SW 1271 (cell line): ENCODE measurements at places on chromosomes 13 and 19.

DNA sequence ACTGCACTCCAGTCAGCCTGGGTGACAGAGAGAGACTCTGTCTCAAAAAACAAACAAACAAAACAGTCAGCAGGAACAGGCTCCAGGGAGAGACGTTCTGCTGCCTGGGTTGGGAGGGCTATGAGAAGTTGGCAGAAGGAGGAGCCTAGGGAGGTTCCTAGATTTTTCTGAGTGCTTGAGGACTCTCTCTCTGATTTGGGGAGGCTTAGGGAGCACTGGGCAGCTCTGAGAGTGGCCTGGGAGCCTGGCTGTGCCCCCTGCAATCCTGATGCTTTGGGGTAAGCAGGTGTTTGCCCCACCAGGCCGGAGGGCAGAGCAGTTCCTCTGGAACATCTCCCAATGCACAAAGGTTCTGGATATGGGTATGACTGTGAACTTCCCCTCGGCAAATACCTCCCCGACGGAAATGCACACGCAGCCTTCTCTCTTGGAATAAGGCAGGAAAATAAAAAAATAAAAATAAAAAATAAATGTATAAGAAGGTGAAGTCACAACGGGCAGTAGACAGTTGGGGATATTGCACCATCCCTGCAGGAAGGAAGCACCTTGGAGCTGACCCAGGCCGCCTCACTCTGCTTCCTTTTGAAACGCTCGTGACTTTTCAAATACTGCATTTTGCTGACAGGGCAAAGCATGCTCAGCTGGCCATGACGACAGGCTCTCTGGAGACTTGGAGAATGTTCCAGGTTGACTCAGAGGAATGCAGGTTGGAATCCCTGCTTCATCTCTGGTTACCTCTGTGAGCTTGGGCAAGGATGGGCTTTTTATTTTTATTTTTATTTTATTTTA, 26.5 kb upstream of the HOMER3 start:
- DNase-seq = no peak

- no peak for DNase-seq
These were observed 4.5 kb downstream of the FGF9 start for GRCh38 chr13:21675095-21675991.

DNA sequence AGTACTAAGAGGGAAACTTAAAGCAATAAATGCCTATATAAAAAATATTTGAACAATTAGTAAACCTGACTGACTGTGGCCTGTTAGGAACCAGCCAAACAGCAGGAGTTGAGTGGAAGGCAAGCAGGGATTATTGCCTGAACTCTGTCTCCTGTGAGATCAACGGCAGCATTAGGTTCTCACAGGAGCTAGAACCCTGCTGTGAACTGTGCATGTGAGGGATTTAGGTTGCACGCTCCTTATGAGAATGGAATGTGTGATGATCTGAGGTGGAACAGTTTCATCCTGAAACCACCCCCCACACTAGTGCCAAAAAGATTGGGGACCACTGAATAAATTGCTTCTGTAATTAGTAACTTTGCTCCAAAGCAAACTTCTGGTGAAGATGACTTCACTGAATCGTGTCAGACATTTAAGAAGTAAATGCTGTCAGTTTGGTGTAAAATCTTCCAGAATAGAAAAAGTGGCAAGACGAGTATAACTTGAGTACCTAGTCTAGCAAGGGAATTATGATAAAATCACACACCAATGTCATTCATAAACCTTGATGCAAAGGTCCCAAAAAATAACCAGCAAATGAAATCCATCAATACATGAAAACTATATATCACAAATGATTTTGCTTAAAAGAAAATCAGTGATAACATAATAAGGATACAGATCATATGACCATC, 53.8 kb downstream of the SLC6A16 start:
- DNase-seq = no peak

DNA sequence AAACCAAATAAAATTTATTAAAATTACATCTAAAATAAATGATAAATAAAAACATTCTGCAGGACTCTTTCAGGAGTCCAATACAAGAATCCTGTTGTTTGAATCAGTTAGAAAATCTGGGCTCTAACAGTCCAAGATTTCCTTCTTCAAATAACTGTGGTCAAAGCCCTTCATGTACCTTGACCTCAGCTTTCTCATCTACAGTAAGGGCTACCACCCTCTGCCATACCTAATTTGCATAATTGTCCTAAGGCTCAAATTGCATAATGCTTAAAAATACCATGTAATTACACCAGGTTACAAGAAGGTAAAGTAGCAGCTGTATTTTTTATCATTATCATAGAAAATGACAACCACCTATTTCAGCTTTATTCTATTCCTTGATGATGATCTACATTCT, 54.3 kb downstream of the XPO4 start:
- DNase-seq = no peak

DNA sequence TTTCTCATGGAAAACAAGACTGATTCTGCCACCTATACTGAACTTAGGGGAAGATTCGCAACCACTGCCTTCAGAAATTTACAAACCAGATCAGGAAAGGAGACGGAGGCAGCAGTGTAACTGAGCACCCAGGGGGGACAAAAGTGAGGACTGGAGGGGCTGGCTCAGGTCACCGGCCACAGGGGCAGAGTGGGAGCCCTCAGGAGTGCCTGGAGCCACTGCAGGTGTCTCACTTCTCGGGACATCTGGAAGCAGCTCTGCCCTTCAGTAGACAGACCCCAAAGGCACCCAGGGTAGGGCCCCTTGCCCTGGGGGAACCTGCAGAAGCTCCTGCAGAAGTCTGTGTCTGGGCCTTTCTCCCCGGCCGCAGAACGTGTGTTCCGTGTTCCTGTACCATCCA, 5.8 kb downstream of the ARHGEF7 start:
- no peak for DNase-seq

DNA sequence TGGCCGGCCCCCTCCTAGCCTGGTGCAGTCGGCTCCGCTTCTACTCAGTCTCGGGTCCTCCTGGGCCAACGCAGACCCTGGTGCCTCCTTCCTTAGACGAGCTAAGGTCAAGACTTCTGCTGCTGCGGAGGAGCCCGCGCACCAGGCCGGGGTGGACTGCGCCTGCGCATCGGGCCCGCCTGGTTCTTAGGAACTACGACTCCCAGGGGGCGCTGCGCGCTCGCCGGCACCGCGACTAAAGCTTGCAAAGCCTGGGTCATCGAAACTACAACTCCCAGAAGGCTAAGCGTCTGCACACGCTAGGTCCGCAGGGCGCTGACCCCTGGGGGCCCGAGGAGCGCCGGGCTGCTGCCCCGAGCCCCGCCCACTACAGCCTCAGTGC, at the start of gene ZNF835:
Gene ZNF835 (minus strand): TSS at position 145 of the 382 bp plus-strand sequence. CDS start 6,559 bp downstream, outside the sequence.
- peak; percentile 41 for DNase-seq

DNA sequence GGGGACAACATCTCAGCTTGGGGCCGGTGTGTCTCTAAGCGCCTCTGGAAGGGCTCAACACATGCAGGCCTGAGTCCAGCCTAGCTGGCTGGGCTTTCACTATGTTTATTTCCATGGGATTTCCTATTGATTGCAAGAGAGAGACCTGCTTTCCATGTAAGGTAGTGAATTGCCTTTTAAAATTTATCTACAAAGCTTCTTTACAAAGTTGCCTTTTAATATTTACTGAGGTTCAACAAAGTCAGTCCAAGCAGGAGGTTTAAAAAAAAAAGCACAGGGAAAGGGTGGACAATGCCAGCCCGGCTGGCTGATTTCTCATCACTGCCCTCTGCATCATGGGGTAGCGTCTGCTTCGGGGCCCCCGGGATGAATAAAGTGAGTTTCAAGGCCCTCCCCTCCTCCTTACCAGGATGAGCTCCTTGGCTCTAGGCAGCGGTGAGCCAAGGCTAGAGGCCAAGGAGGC, 15.8 kb downstream of the TLE2 start:
- no peak for DNase-seq

GRCh38 chr13:74000876-74001275, 133.3 kb downstream of the KLF12 start:
- DNase-seq = no peak

GRCh38 chr13:73171271-73171682, 112.5 kb downstream of the KLF5 start:
- DNase-seq = no peak

GRCh38 chr13:100573121-100573520, 15.5 kb downstream of the GGACT start:
- peak; percentile 80 for DNase-seq

GRCh38 chr13:110149036-110149435, 157.9 kb downstream of the COL4A1 start:
- DNase-seq = no peak

GRCh38 chr13:97432232-97432916, 1.6 kb upstream of the RAP2A start:
- no peak for DNase-seq

DNA sequence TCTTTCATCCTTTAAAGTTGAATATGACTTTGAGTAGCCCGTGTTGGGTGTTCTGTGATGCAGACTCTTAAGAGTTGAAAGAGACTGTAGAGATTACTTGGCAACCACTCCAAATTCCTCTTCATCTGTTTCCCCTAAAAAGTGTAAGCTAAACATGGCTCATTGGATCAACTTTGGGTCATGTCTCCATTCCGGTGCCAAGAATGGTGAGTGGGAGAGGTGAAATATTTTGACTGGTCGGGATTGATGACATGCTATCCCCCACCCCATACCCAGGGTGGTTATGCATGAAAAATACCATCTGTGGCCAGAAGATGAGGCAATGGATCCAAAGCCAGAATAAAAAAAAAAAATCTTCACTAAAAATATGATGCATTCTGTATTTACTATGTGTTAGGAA, 281.3 kb upstream of the SOX21 start:
- DNase-seq = no peak

GRCh38 chr13:51797664-51798488, 6.1 kb downstream of the DHRS12 start:
- DNase-seq = no peak

- DNase-seq = no peak
These were observed 87.6 kb downstream of the ZNF429 start for GRCh38 chr19:21593008-21593481.

GRCh38 chr13:94607056-94607455, 5.4 kb downstream of the GPR180 start:
- no peak for DNase-seq

GRCh38 chr19:37867831-37868230, 38.6 kb downstream of the WDR87 start:
- no peak for DNase-seq

- no peak for DNase-seq
These were observed 19.6 kb downstream of the MPND start for GRCh38 chr19:4362831-4363545.

GRCh38 chr13:50800091-50800739, 43.3 kb downstream of the DLEU7 start:
- DNase-seq = no peak

- DNase-seq = no peak
These were observed 837.2 kb upstream of the MIR17HG start for GRCh38 chr13:90510319-90510718.

DNA sequence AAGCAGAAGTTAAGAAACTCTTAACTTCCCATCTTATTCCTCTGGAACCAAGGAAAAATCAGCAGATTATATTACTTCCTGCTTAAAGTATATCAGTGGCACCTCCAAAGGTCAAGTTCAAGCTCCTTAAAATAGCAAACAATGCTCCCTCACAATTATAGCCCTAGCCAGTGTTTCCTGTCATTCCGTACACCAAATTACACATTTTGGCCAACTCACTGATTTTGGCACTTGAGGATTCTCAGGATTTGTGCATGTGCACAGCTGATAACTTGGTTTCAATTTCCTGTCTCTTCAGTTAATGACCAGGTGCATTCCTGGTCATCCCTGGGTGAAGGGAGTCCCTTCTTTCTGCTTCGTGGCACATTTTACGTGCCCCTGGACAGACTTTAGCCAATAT, 42.0 kb downstream of the TPP2 start:
- DNase-seq = no peak

DNA sequence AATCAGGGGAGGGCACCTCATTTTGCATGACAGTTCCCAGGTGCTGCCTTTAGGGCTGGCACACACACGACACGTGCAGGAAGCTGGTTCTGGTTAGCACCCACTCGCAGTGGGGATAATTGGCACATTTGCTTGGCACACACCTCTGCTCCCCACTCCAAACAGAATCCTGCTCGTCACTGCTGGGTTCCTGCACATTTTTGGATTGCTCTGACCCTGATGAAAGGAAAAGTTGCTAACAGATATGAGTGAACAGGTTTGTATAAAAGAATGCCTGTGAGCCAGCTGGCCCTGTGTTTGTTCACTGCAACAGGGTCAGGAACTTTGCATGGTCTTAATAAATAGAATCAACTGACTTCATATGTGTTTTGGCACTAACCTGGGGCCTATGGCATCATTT, 1500.4 kb downstream of the EFNB2 start:
- DNase-seq = no peak

DNA sequence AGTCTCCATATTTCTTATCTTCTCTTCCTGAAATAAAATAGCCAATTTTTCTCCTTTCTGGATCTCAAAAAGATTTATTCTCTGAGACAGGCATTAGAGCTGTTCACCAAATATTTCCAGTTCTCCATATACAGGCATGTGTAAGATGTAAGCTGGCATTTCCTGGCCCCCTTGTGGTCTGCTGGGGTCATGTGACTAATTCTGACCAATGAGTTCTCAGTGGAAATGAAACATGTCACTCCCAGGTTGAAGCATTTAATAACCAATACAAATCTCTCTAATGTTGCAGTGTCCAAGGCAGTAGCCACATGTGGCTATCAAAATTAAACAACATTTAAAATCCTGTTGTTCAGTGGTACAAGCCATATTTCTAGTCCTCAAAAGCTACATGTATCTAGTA, 14.8 kb upstream of the CACNA1A start:
- no peak for DNase-seq

- no peak for DNase-seq
These were observed 3.7 kb downstream of the TINCR start for GRCh38 chr19:5563935-5564612.

GRCh38 chr19:6963244-6963852, 57.9 kb downstream of the MBD3L2B start:
- DNase-seq = no peak
